ENCODE measurements at places on chromosomes 6 and 20.

GRCh38 chr6:6008648-6009421, 2.1 kb upstream of the NRN1 start:
- DNase-seq: no peak

GRCh38 chr6:14380901-14381828, 263.6 kb downstream of the CD83 start:
- DNase-seq: no peak

DNA sequence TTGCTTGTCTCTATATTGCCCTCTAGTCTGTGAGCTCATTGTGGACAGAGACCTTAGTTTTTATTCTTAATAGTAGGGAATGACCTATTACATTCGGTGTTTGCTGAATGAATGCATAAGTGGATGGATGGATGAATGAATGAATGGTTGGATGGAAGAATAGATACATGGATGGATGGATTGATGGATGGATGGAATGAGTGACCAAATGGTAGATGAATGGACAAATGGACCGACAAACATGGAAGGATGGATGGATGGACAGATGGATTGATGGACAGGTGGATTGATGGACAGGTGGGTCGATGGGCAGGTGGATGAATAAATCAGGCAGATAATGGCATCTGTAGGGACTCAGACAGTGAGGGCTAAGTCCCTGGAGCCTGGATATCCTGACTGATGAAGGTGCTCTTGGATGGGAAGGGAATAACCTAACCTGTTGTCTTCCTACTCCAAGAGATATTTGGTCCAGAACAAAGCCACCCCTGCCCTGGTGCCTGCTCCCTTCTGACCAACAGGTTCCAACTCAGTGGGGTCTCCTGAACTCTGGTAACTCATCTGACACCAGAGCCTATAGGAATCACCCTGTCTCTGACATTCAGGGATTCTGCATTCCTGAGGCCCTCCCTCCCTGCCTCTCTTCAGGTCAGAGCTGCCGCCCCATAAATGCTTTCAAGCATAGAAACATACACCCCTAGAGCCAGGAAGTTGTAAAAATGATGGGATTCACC, 9.6 kb upstream of the CCN5 start:
- no peak for DNase-seq

DNA sequence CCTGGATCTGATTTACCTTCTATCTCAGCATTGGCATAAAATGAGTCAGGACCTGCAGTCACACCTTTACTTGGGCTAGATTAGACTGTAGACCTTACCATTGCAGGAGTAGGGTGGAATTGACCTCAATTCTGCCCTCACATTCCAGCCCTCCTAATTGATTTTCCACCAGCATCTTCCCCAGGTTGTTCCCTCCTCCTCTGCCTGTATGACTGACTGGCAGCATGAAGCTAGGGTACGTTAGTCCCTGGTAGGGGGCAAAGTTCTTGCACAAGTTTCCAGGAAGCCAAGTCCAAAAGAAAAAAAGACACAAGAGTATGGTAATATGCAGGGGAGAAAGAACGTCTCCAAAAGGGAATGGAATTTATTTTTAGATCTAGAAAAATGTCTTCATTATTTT, 225.6 kb upstream of the FLRT3 start:
- DNase-seq: no peak

- no peak for DNase-seq
Observed at GRCh38 chr20:40462566-40462965, 226.5 kb downstream of the MAFB start.

GRCh38 chr6:25641940-25642666, 9.9 kb upstream of the SCGN start:
- no peak for DNase-seq

DNA sequence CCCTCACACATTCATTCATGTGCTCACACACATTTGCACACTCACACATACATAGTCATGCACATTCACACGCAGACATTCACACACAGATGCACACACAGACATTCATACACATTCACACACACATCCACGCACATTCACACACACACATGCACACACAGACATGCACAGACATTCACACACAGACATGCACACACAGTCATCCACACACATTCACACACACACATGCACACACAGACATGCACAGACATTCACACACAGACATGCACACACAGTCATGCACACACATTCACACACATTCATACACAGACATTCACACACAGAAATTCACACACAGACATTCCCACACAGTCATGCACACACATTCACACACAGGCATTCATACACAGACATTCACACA, 147.3 kb downstream of the PACRG start:
- no peak for DNase-seq

GRCh38 chr6:155011809-155012291, 16.7 kb downstream of the TIAM2 start:
- no peak for DNase-seq

DNA sequence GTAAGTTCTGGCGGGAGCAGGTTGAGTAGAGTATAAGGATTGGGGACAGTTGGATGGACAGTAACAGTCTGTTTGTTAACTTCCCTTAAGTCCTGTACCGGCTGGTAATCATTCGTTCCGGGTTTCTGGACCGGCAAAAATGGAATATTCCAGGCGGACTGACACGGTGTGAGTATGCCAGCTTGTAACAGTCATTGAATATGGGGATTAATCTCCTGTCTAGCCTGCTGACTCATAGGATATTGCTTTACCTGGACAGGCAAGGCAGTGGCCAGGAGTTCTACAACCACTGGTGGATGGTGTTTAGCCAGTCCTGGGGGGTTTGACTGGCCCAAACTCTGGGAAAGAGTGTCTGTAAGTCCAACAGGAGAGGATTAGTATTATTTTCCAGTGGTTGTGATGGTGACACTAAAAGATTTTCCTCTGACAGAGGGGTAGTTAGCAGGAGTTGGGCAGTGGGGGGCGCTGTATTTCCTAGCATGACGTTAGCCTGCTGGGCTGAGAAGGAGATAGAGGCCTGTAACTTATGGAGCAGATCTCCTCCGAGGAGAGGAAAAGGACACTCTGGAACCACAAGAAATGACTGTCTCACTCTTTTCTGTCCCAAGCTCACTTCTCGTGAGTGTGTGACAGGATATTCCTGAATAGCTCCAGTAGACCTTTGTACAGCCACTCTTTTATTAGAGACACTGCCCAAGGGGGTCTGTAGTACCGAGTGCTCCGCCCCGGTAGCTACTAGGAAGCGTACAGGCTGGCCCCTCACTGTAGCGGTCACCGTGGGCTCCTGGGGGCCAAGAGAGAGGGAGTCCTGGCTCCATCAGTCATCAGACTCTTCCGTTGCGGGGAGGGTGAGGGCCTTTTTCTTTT, 152.2 kb downstream of the TRIM27 start:
- DNase-seq: no peak

DNA sequence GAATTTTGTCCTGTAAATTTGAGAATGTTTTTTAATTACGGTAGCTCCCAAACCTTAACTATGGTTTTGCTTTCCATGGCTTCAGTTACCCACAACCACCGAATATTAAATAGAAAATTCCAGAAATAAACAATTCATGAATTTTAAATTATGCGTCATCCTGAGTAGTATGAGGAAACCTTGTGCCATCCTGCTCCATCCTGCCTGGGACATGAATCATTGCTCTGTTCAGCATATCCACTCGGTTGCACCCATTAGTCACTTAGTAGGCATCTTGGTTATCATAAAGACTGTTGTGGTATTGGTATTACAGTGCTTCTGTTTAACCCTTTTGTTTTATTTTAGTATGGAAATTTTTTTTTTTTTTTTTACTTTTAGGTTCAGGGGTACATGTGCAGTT, 39.7 kb downstream of the KCNS1 start:
- DNase-seq: no peak

- DNase-seq: no peak
Observed at GRCh38 chr6:34518669-34519365, 37.3 kb downstream of the SPDEF start.

GRCh38 chr20:59148701-59149493, 14.7 kb upstream of the ZNF831 start:
- DNase-seq: no peak

- DNase-seq: no peak
Observed at GRCh38 chr6:43506667-43507471, 3.3 kb downstream of the LRRC73 start.

All from esophagus squamous epithelium (tissue), 5 donors.